Renal pelvis (tissue), 12 donors: ENCODE measurements at places on chromosomes 7 and 10. TPM values are rescaled to one million over a fixed set of nuclear protein-coding genes. Genes with fewer than 3 reads are reported as not detected.

The CUZD1 gene
- polyA plus RNA-seq = 1.7 TPM

The CTAGE6 gene
- polyA plus RNA-seq = not detected

The SLC13A1 gene
- polyA plus RNA-seq = 25.5 TPM

The CYP2E1 gene
- 1.3 TPM for polyA plus RNA-seq

The OPN1SW gene
- polyA plus RNA-seq = 1.9 TPM

The ARHGAP21 gene
- polyA plus RNA-seq = 85.5 TPM

The SDK1 gene
- polyA plus RNA-seq = 8.4 TPM

The RET gene
- polyA plus RNA-seq = 25.2 TPM

The IFIT3 gene
- 10.5 TPM for polyA plus RNA-seq

The NAMPT gene
- polyA plus RNA-seq = 38.9 TPM

The SLC25A13 gene
- 38.0 TPM for polyA plus RNA-seq

The ASB10 gene
- not detected for polyA plus RNA-seq

The MYPN gene
- 0.05 TPM for polyA plus RNA-seq

The FKBP9 gene
- polyA plus RNA-seq = 154 TPM

The FGF8 gene
- polyA plus RNA-seq = 7.8 TPM

The CPA5 gene
- polyA plus RNA-seq = 0.36 TPM

The NME8 gene
- 0.53 TPM for polyA plus RNA-seq

The DMTF1 gene
- 143 TPM for polyA plus RNA-seq
